ENCODE measurements at places on chromosomes 1 and 21.

GRCh38 chr1:240503036-240503435 lies 108.9 kb downstream of the GREM2 start:
- no peak for DNase-seq

GRCh38 chr21:39775816-39776215 lies 30.8 kb downstream of the IGSF5 start:
- DNase-seq = no peak

DNA sequence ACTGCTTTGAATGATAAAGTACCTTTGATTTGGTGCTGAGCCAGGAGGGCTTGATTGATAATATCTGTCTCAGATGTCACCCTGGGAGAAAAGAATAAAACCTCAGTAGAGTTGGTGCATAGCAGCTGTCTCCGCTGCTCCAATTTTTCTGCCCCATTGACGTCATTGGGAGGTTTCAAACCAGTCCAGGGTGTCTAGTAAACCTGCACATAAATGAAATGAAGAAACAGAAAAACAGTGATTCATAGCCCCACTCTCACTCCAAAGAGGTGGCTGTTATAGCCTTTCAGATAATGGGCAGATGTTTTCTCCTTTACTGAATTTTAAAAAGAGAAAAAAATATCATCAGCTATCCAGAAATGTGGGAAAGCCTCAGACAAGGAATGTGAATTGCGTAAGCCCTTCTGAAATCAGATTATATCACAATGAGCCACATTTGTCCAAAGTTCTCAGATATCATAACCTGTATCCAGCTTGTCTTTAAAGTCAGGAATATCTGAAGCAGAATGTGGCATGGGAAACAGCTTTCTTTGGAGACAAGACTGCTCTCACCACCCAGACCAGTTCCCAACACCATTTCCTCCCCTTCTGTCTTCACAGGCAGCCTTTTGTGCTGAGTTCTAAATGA lies 351.3 kb upstream of the SGIP1 start:
- DNase-seq = no peak

DNA sequence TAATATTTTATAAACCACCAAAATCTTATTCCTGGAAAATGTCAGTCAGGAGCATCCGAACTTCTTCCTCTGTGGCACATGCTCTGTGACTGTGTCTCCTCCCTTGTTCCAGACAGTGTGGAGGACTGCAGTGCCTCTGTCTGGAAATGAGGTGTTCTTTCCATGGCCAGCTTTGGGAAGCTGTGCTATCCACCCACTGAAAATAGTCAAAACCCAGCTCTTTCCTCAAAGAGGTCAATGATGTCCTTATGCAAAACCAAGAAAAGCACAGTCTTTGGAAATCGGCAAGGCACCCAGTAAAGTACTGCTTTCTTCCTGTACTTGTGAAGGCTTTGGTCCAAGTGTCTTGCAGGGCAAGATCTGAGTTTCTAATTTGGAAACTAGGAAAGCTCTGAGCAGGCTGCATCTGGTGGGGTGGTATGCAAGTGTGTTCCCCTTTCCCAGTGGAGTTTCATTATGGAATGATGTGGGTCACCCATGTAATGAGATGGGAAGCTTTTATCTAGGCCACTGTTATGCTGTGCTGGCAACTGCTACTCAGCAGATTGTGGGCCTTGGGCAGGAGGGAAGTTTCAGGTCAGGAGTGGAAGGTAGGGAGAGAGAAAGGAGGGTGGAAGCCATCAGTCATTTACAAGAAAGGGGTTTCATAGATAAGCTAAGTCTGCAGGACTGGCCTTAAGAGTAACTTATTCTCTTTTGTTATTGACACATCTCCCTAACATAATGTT lies 6.0 kb downstream of the KIAA0040 start:
- no peak for DNase-seq

Measured in left cardiac atrium (tissue), 4 donors.